Effector memory CD8-positive, alpha-beta T cell (primary cell): ENCODE measurements at places on chromosomes 7 and 10.

- H3K27ac ChIP-seq = no peak overlapping the region
- no peaks in the 10 kb centered on the region for H3K36me3 ChIP-seq
- H3K4me1 ChIP-seq = no peaks in the 10 kb centered on the region
- H3K27me3 ChIP-seq = no peaks in the 10 kb centered on the region
- no peak overlapping the region for H3K4me3 ChIP-seq
Observed at GRCh38 chr10:37572206-37572605, 285.2 kb downstream of the ZNF248 start.

GRCh38 chr10:65423043-65423442, 1502.8 kb upstream of the LRRTM3 start:
- H3K27me3 ChIP-seq = no peaks in the 10 kb centered on the region
- H3K36me3 ChIP-seq = no peaks in the 10 kb centered on the region
- H3K4me3 ChIP-seq = no peak overlapping the region
- no peak overlapping the region for H3K27ac ChIP-seq
- H3K4me1 ChIP-seq = no peaks in the 10 kb centered on the region

DNA sequence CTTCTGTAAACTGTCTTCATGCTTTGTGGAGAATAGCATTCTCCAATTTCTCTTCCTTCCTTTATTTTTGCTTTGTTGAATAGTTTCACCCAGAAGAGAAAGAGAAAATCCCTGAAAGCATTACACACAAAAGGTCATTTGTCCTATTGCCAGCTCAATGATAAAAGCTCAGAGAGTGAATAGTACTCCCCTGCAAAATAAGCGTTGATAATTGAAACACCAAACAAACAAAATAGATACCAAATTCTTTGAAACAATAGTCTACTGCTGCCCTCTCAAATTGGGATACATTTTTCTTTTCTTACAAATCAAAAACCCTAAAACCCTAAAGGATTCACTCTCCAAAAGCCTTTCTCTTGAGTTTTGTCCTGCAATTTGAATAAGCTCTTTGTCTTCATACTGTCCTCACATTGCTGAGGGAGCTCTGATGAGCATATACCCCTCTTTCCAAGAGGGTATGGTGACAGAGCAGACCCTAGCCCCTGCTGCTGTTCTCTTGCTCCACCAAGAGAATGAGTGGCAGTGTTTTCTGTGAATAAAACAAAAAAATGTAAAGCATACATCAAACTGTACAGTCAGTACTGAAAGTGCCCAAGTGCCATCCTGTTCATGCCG, 134.4 kb downstream of the CSTF2T start:
- DNase-seq = no peak
- no peaks in the 10 kb centered on the region for H3K27me3 ChIP-seq
- no peak overlapping the region for H3K4me3 ChIP-seq
- H3K36me3 ChIP-seq = no peaks in the 10 kb centered on the region

GRCh38 chr10:43891241-43891640, 242.6 kb upstream of the ZNF32 start:
- DNase-seq = no peak
- no peak overlapping the region for H3K27ac ChIP-seq
- no peak overlapping the region for H3K4me3 ChIP-seq
- peaks cover 3% of the 10 kb centered on the region for H3K36me3 ChIP-seq

GRCh38 chr7:66016131-66016461, 34.1 kb upstream of the GUSB start:
- peaks cover 19% of the 10 kb centered on the region for H3K27me3 ChIP-seq
- no peaks in the 10 kb centered on the region for H3K4me1 ChIP-seq
- no peak overlapping the region for H3K4me3 ChIP-seq
- H3K27ac ChIP-seq = no peak overlapping the region
- H3K36me3 ChIP-seq = no peaks in the 10 kb centered on the region

DNA sequence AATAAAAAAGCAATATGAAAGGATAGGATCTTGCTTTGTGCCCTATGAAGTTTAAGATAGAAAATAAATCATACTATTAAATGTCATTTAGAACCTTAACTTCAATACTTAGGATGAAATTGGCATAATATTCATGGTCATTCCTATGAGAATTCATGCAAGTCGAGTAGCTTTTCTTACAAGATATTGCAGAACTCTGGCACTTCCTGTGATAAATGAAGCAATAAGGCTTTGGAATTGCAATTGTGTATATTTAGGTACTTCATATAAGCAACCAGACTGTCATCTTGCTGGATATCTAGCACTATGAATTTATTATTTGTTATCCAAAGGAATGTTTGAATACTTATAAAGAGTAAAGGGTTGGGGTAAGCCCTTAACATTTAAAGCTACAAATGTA, 116.5 kb downstream of the ZNF438 start:
- no peak overlapping the region for H3K4me3 ChIP-seq
- DNase-seq = no peak
- no peaks in the 10 kb centered on the region for H3K36me3 ChIP-seq
- no peaks in the 10 kb centered on the region for H3K27me3 ChIP-seq
- no peaks in the 10 kb centered on the region for H3K4me1 ChIP-seq

- no peaks in the 10 kb centered on the region for H3K4me1 ChIP-seq
- DNase-seq = no peak
Observed at GRCh38 chr10:114131094-114131493, 42.9 kb downstream of the CCDC186 start.

DNA sequence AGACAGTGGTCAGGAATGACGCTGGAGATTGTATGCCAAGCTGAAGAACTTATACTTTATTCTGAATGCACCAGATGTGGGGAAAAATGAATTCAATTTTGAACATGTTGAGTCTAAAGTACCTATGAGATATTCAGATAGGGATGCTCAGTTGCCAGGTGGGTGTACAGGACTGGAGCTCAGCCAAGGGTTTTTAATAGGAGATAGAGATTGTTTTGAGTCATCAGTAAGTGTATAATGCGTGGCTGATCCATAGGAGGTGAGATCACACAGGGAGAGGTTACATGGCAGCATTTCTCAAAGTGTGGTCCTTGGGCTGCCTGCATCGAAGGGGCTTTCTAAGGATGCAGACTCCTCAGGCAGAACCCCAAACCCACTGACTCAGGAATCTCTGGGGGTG, 6.8 kb upstream of the HIPK2 start:
- no peak overlapping the region for H3K27ac ChIP-seq
- H3K36me3 ChIP-seq = no peaks in the 10 kb centered on the region
- H3K4me1 ChIP-seq = peaks cover 2% of the 10 kb centered on the region
- H3K27me3 ChIP-seq = peaks cover 21% of the 10 kb centered on the region

- H3K36me3 ChIP-seq = no peaks in the 10 kb centered on the region
- H3K27me3 ChIP-seq = no peaks in the 10 kb centered on the region
- no peak for DNase-seq
- H3K4me3 ChIP-seq = peak within 1 kb of the TSS; percentile 86
- H3K27ac ChIP-seq = peak within 1 kb of the TSS; percentile 24
Observed at GRCh38 chr7:727104-727805, at the start of gene PRKAR1B. TSS of gene PRKAR1B (minus strand) at chr7:727281. CDS start at chr7:711505, 15,776 bp downstream.

DNA sequence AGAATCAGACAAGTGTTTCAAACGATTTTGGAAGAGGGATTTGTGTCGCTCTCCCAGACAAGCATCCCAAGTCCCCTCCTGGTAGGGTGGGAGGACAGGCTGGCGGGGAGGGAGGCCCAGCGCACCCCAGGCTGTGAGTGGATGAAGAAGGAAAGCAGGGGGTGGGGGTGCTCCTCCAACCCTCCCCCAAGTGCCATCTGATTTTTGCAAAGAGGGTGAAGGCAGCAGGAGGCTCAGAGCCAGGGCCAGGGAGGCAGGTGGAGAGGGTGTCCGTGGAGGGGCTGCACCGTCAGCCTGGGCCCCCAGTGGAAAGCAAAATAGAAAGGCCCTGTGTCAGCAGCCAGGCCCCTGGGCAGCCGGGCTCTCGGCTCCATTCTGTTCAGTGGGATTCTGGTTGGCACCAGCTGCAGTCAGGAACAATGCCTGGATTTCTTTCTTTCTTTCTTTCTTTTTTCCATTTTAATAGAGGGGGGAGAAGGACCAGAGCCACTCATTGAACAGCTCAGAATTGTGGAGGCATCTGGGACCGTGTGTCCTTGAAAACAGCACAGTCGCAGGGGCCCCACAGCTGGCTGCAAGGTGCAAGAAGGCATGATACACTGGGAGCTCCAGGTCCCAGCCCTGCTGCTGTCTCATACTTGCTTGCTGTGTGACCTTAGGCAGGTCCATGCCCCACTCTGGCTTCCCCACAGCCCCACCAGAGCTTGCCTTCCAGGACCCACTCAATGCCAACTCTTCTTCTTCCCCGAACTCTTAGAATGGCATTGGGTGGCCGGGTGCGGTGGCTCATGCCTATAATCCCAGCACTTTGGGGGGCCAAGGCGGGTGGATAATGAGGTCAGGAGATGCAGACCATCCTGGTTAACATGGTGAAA, 7.1 kb upstream of the ZMIZ1 start:
- H3K4me3 ChIP-seq = no peak overlapping the region
- no peak for DNase-seq
- peaks cover 33% of the 10 kb centered on the region for H3K4me1 ChIP-seq

- peaks cover 4% of the 10 kb centered on the region for H3K36me3 ChIP-seq
- H3K4me1 ChIP-seq = peaks cover 61% of the 10 kb centered on the region
- DNase-seq = no peak
- peak overlapping the region; percentile 35 for H3K27ac ChIP-seq
Observed at GRCh38 chr10:35347121-35347562, 10.8 kb downstream of the CCNY start.

DNA sequence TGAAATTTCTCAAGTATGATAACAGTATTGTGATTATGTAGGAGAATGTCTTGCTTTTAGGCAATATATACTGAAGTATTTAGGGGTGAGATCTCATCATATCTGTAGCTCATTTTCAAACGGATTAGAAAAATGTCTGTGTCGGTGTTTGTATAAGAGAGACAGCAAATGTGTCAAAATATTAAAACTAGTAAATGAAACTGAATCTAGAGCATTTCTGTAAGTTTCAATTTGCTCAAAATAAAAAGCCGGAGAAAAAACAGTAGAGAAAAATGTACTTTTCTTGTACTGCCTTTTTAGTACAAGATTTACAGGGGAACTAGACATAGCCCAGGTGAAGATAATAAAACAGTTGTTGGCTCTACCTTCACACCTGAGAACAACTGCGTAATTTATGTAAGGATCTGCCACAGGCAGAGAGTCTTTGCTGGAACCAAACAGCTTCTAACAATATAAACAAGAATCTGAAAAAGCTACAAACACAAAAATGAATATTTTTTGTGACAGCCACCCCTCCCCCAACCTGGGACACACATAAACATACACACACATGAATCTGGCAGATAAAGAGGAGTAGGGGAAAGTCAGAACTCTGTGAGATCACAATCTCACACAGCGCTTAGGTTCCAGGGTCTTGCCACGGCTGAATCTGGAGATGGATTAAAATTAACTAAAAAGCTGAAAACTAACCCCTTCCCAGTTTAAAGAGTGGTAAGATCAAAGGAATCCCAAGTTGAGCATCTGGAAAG, 153.3 kb downstream of the AVL9 start:
- no peaks in the 10 kb centered on the region for H3K36me3 ChIP-seq
- no peak for DNase-seq
- H3K27me3 ChIP-seq = peaks cover 56% of the 10 kb centered on the region

- H3K36me3 ChIP-seq = no peaks in the 10 kb centered on the region
- H3K27me3 ChIP-seq = no peaks in the 10 kb centered on the region
- H3K27ac ChIP-seq = no peak overlapping the region
- DNase-seq = no peak
- no peak overlapping the region for H3K4me3 ChIP-seq
- H3K4me1 ChIP-seq = no peaks in the 10 kb centered on the region
Observed at GRCh38 chr10:44498222-44498621, 113.3 kb upstream of the CXCL12 start.

- H3K27ac ChIP-seq = no peak overlapping the region
- no peak for DNase-seq
- no peaks in the 10 kb centered on the region for H3K36me3 ChIP-seq
- H3K27me3 ChIP-seq = no peaks in the 10 kb centered on the region
- no peak overlapping the region for H3K4me3 ChIP-seq
Observed at GRCh38 chr7:111108000-111108399, 17.1 kb downstream of the LRRN3 start.
